ENCODE measurements at places on chromosomes 2 and 18. TPM values are rescaled to one million over a fixed set of nuclear protein-coding genes. Genes with fewer than 3 reads are reported as not detected.

Gene HOXD8
- 13.0 TPM for total RNA-seq

- no peak overlapping the region for H3K27ac ChIP-seq
- no peak overlapping the region for H3K4me3 ChIP-seq
- H3K4me1 ChIP-seq: peaks cover 46% of the 10 kb centered on the region
- no peaks in the 10 kb centered on the region for H3K27me3 ChIP-seq
- DNase-seq: peak; percentile 33
Measured at GRCh38 chr2:43050866-43051265, 175.5 kb downstream of the ZFP36L2 start.

GRCh38 chr2:22934747-22935146 is 450.2 kb upstream of the KLHL29 start:
- no peak for DNase-seq
- no peaks in the 10 kb centered on the region for H3K36me3 ChIP-seq
- no peaks in the 10 kb centered on the region for H3K4me1 ChIP-seq
- no peaks in the 10 kb centered on the region for H3K27me3 ChIP-seq
- H3K27ac ChIP-seq: no peak overlapping the region
- no peak overlapping the region for H3K4me3 ChIP-seq

DNA sequence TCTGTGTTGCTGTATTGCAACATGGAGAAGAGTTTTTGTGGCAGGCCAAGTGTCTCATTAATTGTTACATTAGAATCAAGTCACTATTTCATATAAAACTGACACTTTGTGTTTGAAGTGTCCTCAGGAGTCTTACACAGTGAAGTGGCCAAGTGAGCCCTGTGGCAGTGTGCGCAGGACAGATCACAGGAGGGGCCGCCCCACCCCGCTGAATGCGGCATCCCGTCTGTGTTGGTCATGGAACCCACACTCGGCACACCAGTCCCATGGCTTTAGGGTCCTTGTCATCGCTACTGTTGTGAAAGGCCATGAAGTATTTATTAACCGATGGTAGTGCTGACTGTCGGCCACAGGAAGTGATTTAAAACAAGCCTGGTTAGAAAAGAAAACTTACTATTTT is 144.7 kb upstream of the NFATC1 start:
- no peaks in the 10 kb centered on the region for H3K27me3 ChIP-seq
- no peak overlapping the region for H3K4me3 ChIP-seq
- no peak for DNase-seq
- H3K27ac ChIP-seq: no peak overlapping the region

DNA sequence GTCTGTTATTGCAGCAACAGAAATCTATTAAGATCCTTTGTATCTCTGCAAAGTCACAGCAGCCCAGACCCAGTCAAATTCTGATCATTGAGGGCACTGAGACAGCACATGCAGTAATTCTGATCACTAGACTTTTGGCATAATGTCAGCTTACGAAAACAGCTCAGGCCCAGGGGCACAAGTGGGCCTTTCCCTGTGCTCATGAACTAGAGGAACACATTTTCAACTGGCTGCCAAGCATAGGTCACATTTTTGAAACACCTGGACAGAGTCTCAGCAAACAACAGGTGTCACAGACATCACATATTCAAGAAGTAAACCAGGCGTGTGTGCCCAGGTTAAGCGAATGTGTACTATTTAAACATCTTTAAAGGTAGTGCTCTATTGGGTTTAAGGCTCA is 13.7 kb downstream of the DOCK10 start:
- H3K27ac ChIP-seq: no peak overlapping the region
- H3K4me3 ChIP-seq: no peak overlapping the region
- H3K4me1 ChIP-seq: peaks cover 32% of the 10 kb centered on the region
- DNase-seq: no peak
- no peaks in the 10 kb centered on the region for H3K36me3 ChIP-seq

GRCh38 chr2:230085201-230085600 is 16.5 kb upstream of the SLC16A14 start:
- no peaks in the 10 kb centered on the region for H3K36me3 ChIP-seq
- H3K27ac ChIP-seq: no peak overlapping the region
- H3K27me3 ChIP-seq: no peaks in the 10 kb centered on the region
- H3K4me1 ChIP-seq: no peaks in the 10 kb centered on the region

Gene CHRNG
- not detected for total RNA-seq

GRCh38 chr2:11446733-11447248 is 19.2 kb downstream of the E2F6 start:
- no peaks in the 10 kb centered on the region for H3K4me1 ChIP-seq
- DNase-seq: no peak
- no peak overlapping the region for H3K4me3 ChIP-seq
- no peaks in the 10 kb centered on the region for H3K27me3 ChIP-seq
- no peak overlapping the region for H3K27ac ChIP-seq

GRCh38 chr2:189545418-189545817 is 35.2 kb downstream of the SLC40A1 start:
- H3K27me3 ChIP-seq: no peaks in the 10 kb centered on the region
- H3K4me3 ChIP-seq: no peak overlapping the region
- no peak overlapping the region for H3K27ac ChIP-seq
- no peaks in the 10 kb centered on the region for H3K36me3 ChIP-seq
- H3K4me1 ChIP-seq: no peaks in the 10 kb centered on the region

Gene CCDC93
- 57.7 TPM for total RNA-seq

DNA sequence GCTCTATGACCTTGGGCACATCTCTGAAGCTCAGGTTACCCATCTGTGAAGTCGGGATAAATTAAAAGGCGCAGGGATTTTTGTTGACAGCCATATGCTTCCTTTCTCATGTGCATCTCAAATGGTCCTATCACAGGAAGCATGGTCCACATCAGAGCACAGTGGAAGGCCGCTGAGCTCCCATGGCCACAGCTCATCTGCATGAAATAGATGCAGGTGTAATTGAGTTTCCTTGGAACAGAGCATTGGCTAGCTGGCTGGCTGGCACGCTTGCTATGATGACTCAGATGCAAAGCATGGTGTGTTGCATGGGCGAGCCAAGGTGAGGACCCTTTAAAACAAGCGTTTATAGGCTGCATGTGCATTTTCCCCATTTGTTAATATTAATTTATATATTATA is 79.3 kb downstream of the TXNL1 start:
- no peaks in the 10 kb centered on the region for H3K27me3 ChIP-seq
- no peaks in the 10 kb centered on the region for H3K36me3 ChIP-seq
- H3K4me3 ChIP-seq: no peak overlapping the region
- no peak overlapping the region for H3K27ac ChIP-seq
- H3K4me1 ChIP-seq: no peaks in the 10 kb centered on the region
- no peak for DNase-seq

DNA sequence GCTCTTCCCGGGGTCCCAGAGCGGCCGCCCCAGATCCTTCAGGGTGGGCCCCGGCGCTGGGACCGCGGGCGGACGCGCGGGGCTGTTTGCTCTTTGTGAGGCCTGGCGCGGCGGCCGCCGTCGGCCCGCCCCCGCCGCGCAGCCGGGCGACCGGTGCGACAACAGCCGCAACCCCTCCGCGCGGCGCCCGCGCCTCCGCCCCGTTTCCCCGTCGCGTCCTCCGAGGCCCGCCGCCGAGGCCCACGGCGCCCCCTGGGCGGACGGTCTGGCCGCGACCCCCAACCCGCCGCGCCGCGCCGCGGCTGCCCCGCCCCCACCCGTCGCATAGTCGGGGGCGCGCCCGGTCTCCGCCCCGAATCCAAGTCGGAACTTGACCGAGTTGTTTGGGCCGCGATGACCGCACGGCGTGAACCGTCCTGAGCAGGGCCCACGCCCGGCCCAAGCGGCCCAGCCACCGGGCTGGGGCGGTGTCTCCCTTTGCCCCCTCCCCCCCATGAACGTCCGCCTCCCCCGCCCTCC is 448 bp downstream of the YPEL5 start:
- H3K4me1 ChIP-seq: peaks cover 47% of the 10 kb centered on the region
- H3K36me3 ChIP-seq: peaks cover 31% of the 10 kb centered on the region
- H3K27me3 ChIP-seq: no peaks in the 10 kb centered on the region
- H3K27ac ChIP-seq: peak overlapping the region; percentile 99
- H3K4me3 ChIP-seq: peak overlapping the region; percentile 73

DNA sequence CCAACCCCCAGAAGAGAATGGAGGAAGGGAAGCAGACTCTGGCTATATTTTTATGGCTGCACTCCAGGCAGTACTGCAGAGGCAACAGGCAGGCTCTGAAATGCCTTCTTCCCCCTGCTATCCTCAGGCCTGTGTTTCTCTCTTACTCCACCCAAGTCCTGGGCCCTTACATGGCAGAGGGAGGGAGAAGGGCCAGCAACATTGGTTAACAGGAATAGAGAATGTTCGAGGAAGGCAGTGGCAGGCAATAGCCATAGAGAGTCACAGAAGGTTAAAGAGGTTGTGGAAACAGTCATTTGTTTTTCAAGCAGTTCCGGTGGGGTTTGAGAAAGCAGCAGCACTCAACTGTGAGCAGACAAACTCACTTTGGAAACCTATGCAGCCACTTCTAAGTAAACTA is 15.1 kb upstream of the DARS1 start:
- H3K27ac ChIP-seq: peak overlapping the region; percentile 69
- no peaks in the 10 kb centered on the region for H3K27me3 ChIP-seq
- no peak overlapping the region for H3K4me3 ChIP-seq
- H3K4me1 ChIP-seq: peaks cover 9% of the 10 kb centered on the region
- H3K36me3 ChIP-seq: no peaks in the 10 kb centered on the region
- no peak for DNase-seq

DNA sequence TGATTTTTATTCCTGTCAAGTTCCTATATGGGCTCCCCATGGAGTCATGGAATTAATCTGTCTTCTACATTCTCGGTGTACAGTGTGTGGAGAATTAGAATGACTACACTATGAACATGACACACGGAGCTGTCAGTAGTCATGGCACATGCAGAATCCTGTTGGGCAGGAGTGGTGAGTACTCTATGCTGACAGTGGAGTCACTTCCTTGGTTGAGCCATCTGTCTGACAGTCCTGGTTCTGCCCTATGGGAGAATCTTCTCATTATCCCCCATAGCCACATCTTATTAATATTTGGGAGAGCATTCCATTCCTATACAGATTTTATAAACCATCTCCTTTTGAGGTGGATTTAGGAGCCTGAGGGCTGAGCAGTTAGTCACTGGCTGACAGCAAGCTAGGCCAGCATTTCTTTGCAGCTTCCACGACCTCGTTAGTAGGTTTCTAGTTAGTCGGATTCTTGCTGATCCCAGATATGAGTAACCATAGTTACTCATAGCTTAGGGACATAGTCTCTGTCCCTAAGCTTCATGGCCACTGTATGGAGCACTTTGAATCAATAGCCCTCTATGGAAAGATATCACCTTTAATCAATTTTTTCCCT is 90.6 kb downstream of the MDH1 start:
- no peaks in the 10 kb centered on the region for H3K4me1 ChIP-seq
- DNase-seq: no peak
- no peaks in the 10 kb centered on the region for H3K27me3 ChIP-seq
- no peak overlapping the region for H3K27ac ChIP-seq
- H3K36me3 ChIP-seq: no peaks in the 10 kb centered on the region
- H3K4me3 ChIP-seq: no peak overlapping the region

DNA sequence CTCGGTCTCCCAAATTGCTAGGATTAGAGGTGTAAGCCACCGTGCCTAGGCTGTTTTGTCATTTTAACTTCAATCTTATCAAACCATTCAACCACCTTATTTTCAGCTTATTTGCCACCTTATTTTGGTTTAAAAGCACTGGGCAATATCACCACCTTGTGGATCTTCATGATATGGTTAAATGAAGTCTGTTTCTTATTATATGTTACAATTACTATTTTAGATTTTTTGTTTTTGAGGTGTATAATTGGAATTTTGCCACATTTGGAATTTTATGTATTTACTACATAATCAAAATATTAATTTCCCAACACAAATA is 43.8 kb upstream of the SCN9A start:
- no peaks in the 10 kb centered on the region for H3K4me1 ChIP-seq
- H3K36me3 ChIP-seq: no peaks in the 10 kb centered on the region
- no peak for DNase-seq

DNA sequence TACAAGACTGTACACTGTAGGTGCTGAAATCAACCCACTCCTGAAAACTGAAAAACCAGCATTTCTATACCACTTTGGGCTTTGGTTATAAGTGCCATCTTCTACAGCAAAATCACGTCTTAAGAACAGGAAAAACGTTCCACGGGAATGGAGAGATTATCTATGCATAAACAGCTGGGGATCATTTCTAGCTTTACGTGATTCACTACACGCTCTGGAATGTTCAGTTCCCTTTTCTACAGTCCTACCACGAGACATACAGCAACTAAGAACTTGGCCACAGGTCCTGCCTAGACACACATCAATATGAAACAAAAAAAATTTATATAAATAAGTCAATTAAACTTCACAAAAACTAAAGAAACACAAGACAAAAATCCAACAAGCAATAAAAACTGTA is 3.6 kb downstream of the CXCR4 start:
- H3K36me3 ChIP-seq: peaks cover 34% of the 10 kb centered on the region
- H3K4me1 ChIP-seq: peaks cover 85% of the 10 kb centered on the region
- H3K27ac ChIP-seq: peak overlapping the region; percentile 93
- no peak for DNase-seq
- peaks cover 5% of the 10 kb centered on the region for H3K27me3 ChIP-seq

DNA sequence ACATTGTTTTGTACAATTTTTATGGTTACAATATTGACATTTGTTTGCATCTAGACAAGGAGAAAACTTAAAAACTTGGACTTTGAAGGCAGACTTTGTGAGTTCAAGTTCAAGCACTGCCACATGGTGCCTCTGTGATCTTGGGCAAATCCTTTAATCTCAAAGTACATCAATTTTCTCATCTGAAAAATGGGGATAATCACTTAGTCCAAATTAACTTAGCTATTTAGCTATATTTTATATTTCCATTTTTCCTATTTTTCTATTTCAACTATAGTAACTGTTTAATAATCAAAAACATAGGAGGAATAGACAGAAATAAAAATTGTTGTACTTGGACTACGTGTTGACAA is 38.7 kb downstream of the IL1R2 start:
- H3K36me3 ChIP-seq: no peaks in the 10 kb centered on the region
- H3K4me1 ChIP-seq: peaks cover 9% of the 10 kb centered on the region
- peaks cover 5% of the 10 kb centered on the region for H3K27me3 ChIP-seq

GRCh38 chr2:68222287-68222686 is 30.0 kb downstream of the PPP3R1 start:
- peaks cover 91% of the 10 kb centered on the region for H3K4me1 ChIP-seq
- H3K27me3 ChIP-seq: no peaks in the 10 kb centered on the region
- H3K4me3 ChIP-seq: no peak overlapping the region
- no peak overlapping the region for H3K27ac ChIP-seq
- DNase-seq: no peak
- no peaks in the 10 kb centered on the region for H3K36me3 ChIP-seq

Gene KCNG2
- total RNA-seq: 0.88 TPM

GRCh38 chr2:156435396-156435717 is 822 bp upstream of the GPD2 start:
- no peaks in the 10 kb centered on the region for H3K27me3 ChIP-seq
- H3K4me1 ChIP-seq: peaks cover 42% of the 10 kb centered on the region
- no peak for DNase-seq
- H3K4me3 ChIP-seq: peak overlapping the region; percentile 64

Gene PLB1
- total RNA-seq: 32.7 TPM

DNA sequence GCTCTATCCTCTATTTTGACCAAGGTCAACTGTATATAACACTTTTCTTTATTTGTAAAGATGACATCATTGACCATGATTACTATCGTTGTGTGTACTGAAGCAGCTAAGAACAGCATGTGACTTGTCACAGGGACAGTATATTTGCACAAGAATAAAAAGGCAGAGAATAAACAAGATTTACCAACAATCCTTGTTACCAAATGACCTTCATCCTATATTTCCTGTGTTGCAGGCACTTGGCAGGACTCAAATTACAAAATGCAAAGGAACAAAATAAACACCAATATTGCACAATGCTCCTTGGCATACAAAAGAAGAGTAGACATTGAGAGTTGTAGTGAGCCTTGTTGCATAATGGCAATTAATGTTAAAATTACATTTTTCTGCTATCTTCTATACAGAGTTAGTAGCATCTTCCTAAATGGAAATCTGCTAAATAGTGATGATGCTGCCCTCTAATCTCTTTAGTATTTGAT is 61.8 kb downstream of the RFTN2 start:
- DNase-seq: no peak
- no peak overlapping the region for H3K4me3 ChIP-seq
- no peaks in the 10 kb centered on the region for H3K36me3 ChIP-seq
- H3K27ac ChIP-seq: no peak overlapping the region
